ENCODE measurements at places on chromosomes 13 and 19. TPM values are rescaled to one million over a fixed set of nuclear protein-coding genes. Genes with fewer than 3 reads are reported as not detected.

LCP1 gene
- 36.2 TPM for polyA plus RNA-seq

CPT1C gene
- 1.9 TPM for polyA plus RNA-seq

CSNK1G2 gene
- polyA plus RNA-seq: 59.8 TPM

STARD13 gene
- 17.2 TPM for polyA plus RNA-seq

COX6B2 gene
- not detected for polyA plus RNA-seq

FAM174C gene
- polyA plus RNA-seq: 68.8 TPM

KANK3 gene
- polyA plus RNA-seq: 0.50 TPM

OR7C1 gene
- not detected for polyA plus RNA-seq

ZNF69 gene
- polyA plus RNA-seq: 1.3 TPM

TNFSF9 gene
- polyA plus RNA-seq: not detected

SIGLEC5 gene
- not detected for polyA plus RNA-seq

INAFM1 gene
- 5.4 TPM for polyA plus RNA-seq

AZU1 gene
- polyA plus RNA-seq: 0.49 TPM

KL gene
- 0.38 TPM for polyA plus RNA-seq

C13orf42 gene
- polyA plus RNA-seq: not detected

POLR1G gene
- 3.6 TPM for polyA plus RNA-seq

CEACAM3 gene
- polyA plus RNA-seq: not detected

SGTA gene
- polyA plus RNA-seq: 30.6 TPM

SMIM24 gene
- 62.6 TPM for polyA plus RNA-seq

CEACAM16 gene
- not detected for polyA plus RNA-seq

FFAR3 gene
- not detected for polyA plus RNA-seq

SERPINE3 gene
- not detected for polyA plus RNA-seq

GSX1 gene
- not detected for polyA plus RNA-seq

SOX1 gene
- polyA plus RNA-seq: not detected

ANGPTL4 gene
- 19.5 TPM for polyA plus RNA-seq

TSSK6 gene
- polyA plus RNA-seq: 0.50 TPM

CATSPERD gene
- polyA plus RNA-seq: not detected

DNAJB1 gene
- polyA plus RNA-seq: 34.8 TPM

IZUMO1 gene
- 0.10 TPM for polyA plus RNA-seq

ADGRE3 gene
- not detected for polyA plus RNA-seq

DZIP1 gene
- polyA plus RNA-seq: 10.1 TPM

MCF2L gene
- 6.0 TPM for polyA plus RNA-seq

SULT2A1 gene
- 23.7 TPM for polyA plus RNA-seq

MEF2B gene
- polyA plus RNA-seq: not detected

MEDAG gene
- polyA plus RNA-seq: 164 TPM

LYL1 gene
- 7.3 TPM for polyA plus RNA-seq

CD22 gene
- polyA plus RNA-seq: not detected

PGLYRP2 gene
- polyA plus RNA-seq: not detected

ELAVL3 gene
- polyA plus RNA-seq: 0.56 TPM

ATP1A3 gene
- not detected for polyA plus RNA-seq

SYT3 gene
- not detected for polyA plus RNA-seq

GFY gene
- polyA plus RNA-seq: not detected

FBN3 gene
- not detected for polyA plus RNA-seq

ODAD3 gene
- 2.6 TPM for polyA plus RNA-seq

NR1H2 gene
- 53.5 TPM for polyA plus RNA-seq

BLVRB gene
- 134 TPM for polyA plus RNA-seq

SLC17A7 gene
- polyA plus RNA-seq: 0.50 TPM

ZNF444 gene
- polyA plus RNA-seq: 48.3 TPM

TTC9B gene
- not detected for polyA plus RNA-seq

TUBB4A gene
- polyA plus RNA-seq: not detected

PTGER1 gene
- polyA plus RNA-seq: not detected

N4BP2L2 gene
- polyA plus RNA-seq: 45.5 TPM

POU2F2 gene
- polyA plus RNA-seq: 2.3 TPM

Data from aorta (tissue), 5 donors.